ENCODE measurements at places on chromosomes 12 and 14.

GRCh38 chr12:104172570-104172947, 34.5 kb upstream of the NFYB start:
- DNase-seq, result no peak

DNA sequence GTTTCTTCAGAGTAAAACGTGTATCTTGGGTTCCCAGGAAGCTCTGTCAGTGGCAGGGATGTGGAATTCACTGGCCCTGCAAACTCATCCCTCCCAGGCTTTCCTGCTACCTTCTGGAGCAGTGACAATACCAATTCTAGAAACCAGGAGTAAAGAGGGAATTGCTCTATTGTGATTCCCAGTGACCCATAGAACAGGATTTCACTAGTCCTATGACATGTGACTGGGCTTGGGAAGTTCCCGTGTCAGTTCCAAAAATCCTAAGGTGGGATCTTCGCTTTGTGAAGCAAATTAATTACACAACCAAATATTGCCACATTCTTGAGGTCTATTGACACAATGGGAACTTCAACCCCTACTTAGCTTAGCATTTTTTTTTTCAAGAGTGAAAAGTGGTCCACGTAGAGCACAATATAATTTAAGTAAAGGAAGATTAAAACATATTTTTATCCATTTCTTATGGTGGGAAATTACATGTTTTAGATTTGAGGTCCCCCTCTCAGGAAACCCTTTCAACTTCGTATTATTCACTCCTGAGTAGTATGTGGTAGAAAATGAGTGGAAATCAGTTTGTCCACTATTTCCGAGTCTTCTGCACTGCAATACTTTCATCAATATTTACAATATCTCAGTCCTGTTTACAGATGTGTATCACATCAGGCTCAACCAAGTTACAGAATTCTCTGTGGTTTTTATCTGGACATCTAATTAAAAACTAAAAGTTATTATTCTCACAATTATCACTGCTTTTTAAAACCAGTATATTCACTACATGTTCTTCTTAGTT, 88.9 kb upstream of the SOX5 start:
- DNase-seq, result no peak

DNA sequence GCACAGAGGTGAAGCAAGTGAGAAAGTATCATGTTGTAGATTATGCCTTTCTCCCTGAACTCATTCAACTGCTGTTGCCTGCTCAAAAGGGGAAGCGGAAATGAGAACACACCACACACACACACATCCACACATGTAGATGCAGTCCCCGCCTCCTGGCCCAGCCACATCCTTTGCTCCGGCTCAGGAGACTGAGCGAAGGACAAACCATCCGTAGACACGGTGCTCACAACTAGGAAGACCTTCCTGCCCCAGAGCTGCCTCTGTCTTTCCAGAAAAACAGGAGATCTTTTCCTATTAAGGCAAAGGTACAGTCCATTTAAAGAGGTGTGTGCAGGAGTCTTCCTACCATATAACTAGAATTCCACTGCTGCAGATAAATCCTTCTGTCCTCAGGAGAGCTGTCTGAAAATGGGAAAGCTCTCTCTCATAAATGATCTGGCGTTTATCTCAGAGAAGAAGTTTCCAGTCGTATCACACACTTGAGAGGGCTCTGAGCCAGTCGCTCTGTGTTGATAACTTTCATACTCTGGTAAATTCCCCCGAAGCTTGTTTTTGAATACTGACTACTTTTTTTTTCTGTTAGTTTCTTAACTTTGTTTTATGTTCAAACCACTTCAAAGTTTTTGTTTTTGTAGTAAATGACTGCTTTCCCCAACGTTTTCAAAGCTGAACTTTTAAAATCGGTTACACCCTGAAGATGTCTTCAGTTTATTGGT, at the start of gene TESPA1:
Gene TESPA1, minus strand, starts transcription at position 105 of the 719 bp plus-strand sequence. CDS start 10,200 bp downstream, outside the sequence.
- DNase-seq, result peak; percentile 71

DNA sequence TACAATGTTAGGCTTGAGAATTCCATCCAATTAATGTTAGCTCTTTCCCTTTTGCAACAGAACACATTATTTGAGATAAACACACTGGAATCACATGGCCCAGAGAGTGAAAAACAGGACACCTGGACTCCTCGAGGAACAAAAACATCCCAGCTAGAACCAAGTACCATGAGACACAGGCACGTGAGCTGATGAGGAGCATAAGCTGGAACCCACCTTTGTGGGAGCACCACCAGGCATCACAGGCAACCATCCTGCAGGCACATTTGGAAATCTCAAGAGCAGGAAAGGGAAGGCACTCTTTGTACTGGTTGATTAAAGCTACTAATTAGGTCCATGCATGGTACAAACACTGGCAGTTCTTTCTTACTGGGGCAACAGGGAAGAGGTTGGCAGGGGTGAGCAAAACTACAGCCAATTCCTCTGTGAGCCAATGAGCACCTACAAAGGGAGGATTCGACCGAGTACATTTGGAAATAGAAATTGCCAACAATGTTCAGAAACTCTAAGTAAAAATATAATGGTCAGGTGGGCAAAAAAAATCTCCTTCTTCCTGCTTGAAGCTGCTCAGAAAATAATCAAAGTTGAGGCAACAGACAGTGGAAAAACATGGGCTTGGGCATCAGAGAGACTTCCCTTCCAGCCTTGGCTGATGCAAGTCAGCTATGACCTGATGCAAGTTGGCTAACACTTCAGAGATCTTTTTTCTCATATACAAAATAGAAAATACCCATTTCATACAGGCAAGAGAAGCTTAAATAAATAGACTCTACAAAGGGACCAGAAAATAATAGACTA, 216.7 kb downstream of the NUAK1 start:
- DNase-seq, result no peak

DNA sequence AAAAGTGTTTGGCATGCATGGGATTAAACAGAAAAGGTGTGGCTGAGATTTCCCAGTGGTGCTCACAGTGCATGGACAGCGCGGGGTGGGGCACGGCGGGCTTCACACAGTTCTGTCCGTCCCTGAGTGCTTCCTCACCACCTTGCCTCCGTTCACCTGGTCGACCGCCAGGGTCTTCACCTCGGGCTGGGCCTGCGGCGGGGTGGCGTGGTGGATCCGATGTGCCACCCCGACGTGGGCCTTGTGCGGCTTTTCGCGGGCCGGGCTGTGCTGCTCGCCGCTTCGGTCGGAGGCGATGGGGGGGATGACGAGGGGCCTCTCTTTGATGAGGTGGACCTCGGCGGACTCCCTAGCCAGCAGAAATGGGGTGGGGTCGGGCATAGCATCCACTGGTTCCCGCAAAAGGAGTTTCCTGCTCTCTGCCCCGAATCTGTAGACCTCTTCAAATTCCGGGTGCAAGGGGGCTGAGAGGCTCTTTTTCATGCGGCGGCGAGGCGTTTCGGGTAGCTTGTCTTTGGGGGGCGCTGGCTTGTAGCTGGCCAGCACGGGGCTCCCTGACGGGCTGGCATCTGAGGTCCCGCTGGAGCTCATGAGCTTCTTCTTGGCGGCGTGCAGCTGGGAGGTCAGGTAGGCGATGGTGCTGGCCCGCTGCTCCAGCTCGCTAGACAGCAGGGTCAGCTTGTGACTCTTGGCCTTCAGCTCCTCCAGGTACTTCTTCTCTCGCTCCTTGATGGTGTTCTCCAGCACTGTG, 35.5 kb downstream of the CCDC92 start:
- DNase-seq, result no peak

- no peak for DNase-seq
Observed at GRCh38 chr12:1307796-1308195, 286.6 kb downstream of the FBXL14 start.

DNA sequence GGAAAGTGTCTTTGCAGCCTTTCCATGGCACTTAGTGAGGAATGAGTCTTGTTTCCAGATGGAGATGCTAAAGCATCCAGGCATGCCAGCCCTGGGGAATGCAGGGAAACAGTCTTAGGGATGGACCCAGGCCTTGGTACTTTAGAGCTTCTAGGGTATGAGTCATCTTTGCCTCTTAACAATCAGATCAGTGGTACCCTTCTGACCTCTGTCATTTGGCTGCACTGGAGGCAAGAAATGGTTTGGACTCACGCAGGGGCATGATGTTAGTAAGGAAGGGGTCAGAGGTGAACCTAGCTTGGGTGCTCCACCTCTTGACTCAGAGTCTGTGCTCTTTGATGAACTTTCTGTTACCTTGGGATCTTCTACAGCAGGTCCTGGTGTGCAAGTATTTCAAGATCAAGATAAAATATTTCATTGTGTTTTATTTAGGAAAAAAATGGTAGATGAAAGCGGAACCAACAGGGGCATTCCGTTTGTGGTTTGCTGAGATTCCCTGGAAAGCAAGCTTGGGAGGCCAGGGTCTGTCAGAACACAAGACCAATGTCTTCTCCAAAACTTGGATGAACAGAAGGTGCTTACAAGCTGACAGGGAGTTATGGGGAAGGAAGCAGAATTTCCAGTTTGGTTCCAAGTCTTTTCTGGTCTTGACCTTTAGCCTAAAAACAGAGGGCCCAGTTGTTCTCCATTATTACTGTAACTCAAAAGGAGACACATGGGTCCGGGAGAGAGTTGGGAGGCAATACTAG, 216.2 kb downstream of the ZFP36L1 start:
- no peak for DNase-seq

GRCh38 chr12:76549131-76549530, 10.4 kb downstream of the OSBPL8 start:
- DNase-seq, result no peak

GRCh38 chr12:42669553-42669952, 80.0 kb upstream of the PRICKLE1 start:
- DNase-seq, result no peak

- no peak for DNase-seq
Observed at GRCh38 chr12:97476255-97476654, 13.7 kb downstream of the RMST start.

DNA sequence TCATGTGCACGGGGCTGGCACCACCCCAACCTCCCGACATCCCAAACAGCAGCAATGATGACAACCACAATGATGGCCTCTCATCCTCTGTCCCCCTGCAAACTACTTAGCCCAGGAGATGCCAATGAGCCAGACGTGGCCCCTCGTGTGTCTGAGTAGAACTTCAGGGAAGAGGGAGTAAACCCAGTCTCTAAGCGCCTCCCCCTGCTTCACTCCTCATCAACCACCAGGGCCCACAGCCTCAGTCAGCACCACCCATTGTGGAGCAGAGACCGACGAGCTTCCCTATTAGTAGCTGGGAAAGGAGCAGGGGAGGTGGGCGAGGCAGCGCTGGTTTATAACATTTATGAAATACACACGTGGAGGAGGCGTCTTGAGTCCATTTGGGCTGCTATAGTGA, 182.7 kb upstream of the SFSWAP start:
- no peak for DNase-seq

GRCh38 chr14:104224506-104225277, 86.3 kb downstream of the KIF26A start:
- no peak for DNase-seq

DNA sequence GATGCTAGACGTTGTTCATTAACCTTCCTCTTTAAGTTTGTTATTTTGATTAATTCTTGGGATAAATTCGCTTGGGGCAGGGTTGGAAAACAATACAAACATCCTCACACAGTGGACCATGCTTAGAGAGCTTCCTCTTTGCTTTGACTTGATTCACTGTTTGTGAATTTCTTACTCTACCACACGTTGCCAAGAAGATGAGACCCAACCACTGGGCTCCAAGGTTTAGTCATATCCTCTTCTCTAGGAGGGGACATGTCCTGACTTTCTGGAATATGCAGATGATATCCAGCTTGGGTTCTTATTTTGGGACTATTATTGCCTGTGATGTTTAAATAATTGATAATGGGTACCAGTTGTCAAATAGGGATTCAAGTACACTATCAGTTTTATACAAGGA, 428.2 kb downstream of the ATP23 start:
- DNase-seq, result no peak

- no peak for DNase-seq
Observed at GRCh38 chr12:104494793-104495158, 38.0 kb downstream of the CHST11 start.

- peak; percentile 63 for DNase-seq
Observed at GRCh38 chr12:52006726-52007157, at the start of gene TAMALIN. Gene TAMALIN (plus strand): TSS chr12:52006946. CDS start chr12:52007020, 74 bp downstream.

DNA sequence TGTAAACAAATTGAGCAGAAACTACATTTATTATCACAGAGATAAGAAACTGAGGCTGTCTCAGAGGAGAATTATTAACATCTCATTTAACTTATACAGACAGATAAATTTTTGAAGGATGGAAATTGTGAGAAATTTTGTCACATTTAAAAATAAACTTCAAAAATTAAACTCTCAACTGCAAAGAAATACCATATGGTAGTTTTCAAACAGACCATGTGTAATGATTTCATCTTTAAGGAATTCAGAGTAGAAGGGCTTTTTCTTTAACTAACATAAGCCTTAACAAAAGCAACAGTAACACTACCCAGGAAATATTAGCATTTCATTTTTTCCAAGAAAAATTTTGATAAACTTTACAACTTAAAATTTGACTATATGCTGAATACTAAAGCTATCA, 26.6 kb downstream of the NUP37 start:
- no peak for DNase-seq

GRCh38 chr12:106975098-106975497, 11.8 kb downstream of the MTERF2 start:
- no peak for DNase-seq

DNA sequence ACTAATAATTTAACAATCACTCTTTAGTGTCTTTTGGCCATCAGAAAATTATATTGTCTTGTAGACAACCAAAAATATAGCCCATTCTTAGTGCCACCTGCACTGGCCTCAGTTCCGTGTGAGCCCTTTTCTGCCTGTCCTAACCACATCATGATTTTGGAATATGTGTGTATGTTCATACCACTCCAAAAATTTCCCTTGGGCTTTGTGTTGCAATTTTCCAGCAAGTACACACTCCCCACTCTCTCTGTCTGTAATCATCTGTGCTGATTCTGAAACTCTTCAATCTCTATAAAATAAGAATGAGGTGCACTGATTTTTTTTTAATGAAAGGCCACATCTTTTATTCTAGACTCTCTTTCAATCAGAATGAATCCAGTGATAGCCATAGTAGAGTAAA, 196.0 kb downstream of the PIK3C2G start:
- no peak for DNase-seq

DNA sequence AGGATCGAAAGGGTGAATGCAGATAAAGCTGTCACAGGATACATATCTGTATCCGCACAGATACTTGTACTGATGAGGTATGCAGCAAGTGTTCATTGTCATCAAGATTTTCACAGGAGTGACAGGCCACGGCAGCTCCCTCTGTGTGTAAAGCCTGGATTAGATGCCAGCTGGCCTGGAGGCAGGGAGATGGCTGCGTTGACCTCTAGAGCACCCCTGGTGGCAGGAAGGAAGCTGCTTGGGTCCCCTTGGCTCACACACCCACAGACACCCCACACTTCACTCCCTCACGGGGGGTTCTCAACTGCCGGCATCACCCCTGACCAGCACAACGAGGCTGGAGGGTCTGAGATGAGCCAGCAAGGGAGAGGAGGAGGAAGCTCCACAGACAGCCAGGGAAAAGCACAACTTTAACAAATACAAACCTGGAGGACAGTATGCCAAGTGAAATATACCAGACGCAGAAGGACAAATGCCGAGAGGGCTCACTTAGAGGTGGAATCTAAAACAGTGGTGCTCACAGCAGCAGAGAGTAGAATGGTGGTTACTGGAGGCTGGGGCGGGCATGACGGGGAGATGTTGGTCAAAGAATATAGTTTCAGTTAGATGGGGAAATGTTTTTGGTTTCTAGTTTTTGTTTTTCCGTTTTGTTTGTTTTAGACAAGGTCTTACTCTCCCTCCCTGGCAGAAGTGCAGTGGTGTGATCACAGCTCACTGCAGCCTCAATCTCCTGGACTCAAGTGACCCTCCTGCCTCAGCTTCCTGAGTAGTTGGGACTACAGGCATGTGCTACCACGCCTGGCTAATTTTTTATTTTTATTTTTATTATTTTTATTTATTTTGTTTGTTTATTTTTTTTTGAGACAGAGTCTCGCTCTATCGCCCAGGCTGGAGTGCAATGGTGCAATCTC, 45.7 kb downstream of the TEAD4 start:
- no peak for DNase-seq
